ENCODE measurements at places on chromosomes 11 and 22.

GRCh38 chr11:124950601-124951330 is 3.2 kb upstream of the CCDC15 start:
- no peak for DNase-seq

- DNase-seq = no peak
Observed at GRCh38 chr11:70525466-70525865, 127.1 kb downstream of the CTTN start.

GRCh38 chr11:30483056-30483455 is 103.1 kb downstream of the MPPED2 start:
- no peak for DNase-seq

DNA sequence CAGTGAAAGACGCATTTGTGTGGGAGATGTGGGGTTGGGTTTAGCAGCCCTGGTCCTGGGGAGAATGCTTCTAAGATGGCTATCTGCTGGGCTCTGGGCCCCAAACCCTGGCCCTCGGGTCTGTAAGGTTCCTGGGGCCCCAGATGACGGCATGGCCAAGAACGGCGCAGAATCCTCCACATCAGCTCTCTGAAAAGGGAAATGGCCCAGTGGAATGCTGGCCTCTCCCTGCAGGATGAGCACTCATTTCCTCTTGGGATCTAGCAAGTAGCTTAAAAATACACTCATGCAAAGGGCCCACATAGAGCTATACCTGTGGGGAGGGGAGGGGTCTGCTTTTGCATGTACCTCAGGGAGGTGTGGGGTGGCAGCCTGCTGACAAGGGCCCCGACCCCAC is 37.5 kb upstream of the LINC01488 start:
- peak; percentile 41 for DNase-seq

DNA sequence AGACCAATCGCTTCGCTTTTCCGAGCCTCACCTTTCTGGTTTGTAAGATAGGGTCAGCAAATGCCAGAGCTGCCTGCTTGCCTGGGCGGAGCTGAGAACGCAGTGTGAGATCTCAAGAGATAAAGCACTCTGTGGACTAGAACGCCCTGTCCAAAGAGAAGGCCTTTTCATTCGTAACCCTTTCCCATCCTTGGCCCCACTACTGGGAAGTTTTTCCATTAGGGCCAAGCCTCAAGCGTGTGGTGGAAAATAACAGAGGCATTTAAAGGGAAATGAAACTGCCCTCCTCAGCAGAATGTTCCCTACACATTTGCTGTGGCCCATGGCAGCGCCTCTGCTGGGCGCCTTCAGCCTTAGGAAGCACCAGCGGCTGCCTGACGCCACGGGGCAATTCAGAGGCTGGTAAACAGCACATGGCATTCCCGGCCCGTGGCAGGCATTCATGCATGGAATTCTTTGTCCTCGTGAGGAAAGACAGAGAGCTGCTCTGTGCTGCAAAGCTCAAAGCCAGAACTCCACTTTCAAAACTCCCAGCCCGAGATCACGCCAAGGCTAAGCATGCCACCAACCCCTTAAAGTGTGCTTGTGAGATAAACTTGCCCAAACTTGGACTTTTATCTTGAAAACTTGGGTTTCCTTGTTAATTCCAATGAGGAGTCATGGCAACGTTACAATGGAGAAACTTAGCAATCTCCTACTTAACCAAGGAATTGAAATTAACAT is 38.1 kb downstream of the AHNAK start:
- DNase-seq = peak; percentile 17

DNA sequence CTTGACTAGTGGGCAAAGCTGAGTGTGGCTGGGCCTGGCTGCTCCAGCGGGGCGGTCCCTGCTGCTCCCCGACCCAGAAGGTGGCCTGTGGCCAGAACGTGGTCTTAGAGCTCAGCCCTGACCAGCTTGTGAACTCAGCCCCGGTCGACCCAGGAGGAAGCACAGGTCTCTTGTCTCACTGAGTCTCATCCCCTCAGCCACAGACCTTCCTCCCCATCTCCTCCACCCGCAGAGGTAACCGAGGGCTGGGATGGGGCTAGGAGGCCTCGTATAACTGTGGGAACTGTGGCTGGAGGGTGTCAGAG is 546.2 kb upstream of the B3GAT1 start:
- DNase-seq = no peak

Measured in brain microvascular endothelial cell (primary cell).